Naive thymus-derived CD8-positive, alpha-beta T cell (primary cell): ENCODE measurements at places on chromosomes 16 and 17.

DNA sequence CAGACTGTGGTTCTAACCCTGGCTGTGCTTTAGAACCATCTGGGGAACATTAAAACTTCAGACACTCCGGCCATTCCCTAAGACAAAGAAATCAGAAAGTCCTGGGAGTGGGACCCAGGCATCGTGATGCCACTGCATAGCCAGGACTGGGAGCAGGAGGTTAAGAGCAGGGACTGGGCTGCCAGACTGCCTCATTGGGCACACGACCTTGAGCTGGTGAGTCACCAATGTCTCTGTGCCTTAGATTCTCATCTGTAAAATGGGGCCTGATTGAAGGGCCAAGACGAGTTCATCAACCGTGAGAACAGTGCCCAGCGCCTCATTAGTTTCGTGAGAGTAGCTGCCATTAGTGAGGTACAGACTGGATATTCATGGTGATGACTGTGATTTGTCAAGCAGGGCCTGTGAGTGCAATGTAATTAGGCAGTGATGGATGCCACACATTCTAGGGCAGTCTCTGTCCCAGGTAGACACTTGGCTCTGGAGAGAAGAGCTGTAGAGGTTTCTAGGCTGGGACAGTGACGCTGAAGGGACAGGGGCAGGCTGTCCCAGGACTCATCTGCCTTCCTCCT is 196.8 kb downstream of the NTN1 start:
- no peak for DNase-seq

GRCh38 chr16:64304951-64305350 is 816.9 kb downstream of the CDH11 start:
- DNase-seq = no peak

GRCh38 chr16:396199-396598 is 800 bp upstream of the NME4 start:
- no peak for DNase-seq

DNA sequence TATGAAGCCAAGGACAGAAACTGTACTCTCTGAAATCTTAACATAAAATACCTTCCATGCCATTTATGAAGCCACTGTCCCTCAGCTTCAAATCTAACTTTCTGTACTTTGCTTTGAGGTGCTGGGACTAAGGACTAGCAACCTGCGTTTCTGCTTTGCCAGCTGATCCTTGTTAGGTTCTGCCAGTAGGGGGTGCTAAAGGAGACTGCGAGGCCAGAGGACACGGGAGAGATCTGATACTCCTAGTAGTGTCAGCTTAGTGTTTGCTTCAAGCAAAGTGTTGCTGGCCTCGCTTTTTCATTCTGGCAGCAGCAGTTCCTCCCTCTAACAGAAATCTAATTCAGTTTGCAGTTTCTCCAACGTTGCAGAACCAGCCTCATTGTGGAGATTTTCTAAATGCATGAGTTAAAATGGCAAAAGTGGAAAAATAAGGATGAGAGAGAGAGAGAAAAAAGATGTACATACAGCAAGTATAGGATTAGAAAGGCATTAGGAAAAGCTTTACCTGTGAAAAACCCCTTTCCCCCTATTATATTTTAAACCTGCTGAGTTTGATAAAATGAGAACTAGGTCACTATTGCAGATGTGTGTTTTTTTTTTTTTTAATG is 297.5 kb downstream of the CA10 start:
- no peak for DNase-seq

DNA sequence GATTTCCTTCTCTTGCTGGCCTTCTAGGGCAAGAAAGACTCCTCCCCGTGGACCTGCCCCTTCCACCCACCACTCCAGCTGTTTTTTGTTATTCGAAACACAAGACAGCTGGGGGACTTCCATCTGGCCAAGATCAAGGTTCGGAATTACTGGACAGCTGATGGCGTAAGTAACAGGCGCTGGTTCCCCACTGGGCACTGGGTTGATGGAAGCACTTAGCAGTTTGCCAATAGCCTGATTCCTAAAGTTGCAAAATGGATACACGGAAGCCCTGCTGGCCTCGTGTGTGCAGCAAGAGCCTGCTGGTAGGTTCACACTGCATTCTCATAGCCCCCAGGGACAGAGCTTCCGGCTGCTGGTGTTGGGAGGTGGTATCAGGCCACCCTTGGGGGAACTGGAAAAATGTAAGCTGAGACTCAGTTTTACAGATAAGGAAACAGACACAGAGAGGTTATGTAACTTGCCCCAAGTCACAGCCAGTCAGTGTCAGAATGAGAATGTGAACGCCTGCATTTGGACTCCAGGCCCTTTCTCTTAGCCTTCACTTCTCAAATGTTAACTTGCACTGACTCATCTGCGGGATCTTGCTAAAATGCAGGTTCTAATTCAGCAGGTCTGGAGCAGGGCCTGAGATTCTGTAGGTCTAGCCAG is 171.7 kb downstream of the KATNIP start:
- DNase-seq = no peak

- no peak for DNase-seq
These were observed 40.2 kb downstream of the SLC7A5 start for GRCh38 chr16:87828907-87829621.

DNA sequence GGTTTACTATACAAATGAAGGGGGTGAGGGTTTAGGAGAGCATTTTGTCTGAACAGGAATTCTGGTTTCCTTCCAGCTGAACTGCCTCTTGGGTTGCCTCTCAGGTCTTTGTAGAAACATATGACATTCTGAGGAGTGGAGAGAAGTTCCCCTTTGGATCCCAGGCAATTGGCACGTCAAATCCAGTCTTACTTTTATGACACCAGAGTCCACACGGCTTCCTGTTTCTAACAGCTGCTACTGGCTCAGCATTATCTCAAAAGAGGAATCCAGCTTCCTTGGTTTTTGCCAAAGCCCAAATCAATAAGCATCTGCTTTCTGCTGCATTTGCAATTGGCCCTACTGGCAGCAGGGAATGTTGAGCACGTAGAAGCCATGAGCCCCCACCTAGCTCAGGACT is 97.6 kb upstream of the FAM20A start:
- no peak for DNase-seq

DNA sequence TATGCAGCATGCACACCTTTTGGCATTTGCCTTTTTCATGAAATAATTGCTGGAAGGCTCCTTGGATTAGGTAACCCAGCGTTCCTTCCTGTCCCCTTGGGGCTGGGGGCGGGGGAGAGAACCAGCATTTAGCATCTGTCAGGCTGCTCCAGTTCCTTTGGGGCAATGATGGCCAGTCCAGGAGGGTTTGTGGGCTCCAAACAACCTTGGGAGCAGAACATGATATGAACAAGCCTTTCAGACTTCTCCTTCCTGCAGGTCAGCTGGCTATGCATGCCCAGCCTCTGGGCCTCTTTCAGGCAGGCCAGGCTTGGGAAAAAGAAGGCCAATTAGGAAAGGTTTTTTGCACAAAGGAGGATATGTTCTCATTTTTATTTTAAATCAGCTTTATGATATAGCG is 1.1 kb upstream of the SMTNL2 start:
- DNase-seq = no peak

- no peak for DNase-seq
These were observed 5.7 kb downstream of the RMI2 start for GRCh38 chr16:11350921-11351335.
